Activated CD4-positive, alpha-beta T cell treated with anti-CD3 and anti-CD28 coated beads for 24 hours (primary cell): ENCODE measurements at places on chromosomes 5 and 9.

DNA sequence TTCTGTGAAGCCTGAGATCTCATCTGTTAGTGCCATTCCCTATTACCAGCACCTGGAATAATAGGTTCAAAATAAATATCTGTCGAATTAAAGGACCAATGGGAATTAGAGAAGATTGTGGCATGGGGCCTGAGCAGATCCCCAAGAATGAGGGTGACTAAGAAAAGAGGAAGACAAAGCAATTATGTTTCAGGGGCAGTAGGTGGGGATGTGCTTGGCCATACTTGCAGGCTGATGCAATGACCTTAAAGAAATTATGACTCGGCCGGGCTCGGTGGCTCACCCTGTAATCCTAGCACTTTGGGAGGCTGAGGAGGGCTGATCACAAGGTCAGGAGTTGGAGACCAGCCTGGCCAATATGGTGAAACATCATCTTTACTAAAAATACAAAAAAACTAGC is 562.8 kb downstream of the PTPRD start:
- no peak for DNase-seq

GRCh38 chr5:143557061-143557818 is 153.8 kb upstream of the NR3C1 start:
- DNase-seq, result no peak

DNA sequence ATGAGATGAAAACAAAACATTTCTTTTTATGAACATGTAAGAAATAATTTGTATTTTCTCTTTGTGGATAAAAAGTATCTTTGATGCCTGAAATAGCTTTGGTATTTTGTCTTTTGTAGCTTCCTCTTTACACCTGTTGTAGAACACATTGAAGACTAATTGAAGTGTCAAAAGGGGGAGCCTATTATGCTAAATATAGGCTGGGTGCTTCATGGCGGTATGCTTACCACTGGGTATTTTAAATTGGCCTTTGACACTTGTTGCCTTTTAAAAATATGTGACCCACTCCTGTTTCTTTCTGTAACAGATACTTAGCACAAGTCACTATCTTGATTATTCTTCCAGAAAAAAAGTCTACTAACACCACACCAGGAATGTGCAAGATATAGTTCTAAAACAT is 226.4 kb downstream of the KIAA0825 start:
- DNase-seq, result no peak

- DNase-seq, result no peak
These were observed 112.4 kb downstream of the KDM4C start for GRCh38 chr9:6870149-6870548.

DNA sequence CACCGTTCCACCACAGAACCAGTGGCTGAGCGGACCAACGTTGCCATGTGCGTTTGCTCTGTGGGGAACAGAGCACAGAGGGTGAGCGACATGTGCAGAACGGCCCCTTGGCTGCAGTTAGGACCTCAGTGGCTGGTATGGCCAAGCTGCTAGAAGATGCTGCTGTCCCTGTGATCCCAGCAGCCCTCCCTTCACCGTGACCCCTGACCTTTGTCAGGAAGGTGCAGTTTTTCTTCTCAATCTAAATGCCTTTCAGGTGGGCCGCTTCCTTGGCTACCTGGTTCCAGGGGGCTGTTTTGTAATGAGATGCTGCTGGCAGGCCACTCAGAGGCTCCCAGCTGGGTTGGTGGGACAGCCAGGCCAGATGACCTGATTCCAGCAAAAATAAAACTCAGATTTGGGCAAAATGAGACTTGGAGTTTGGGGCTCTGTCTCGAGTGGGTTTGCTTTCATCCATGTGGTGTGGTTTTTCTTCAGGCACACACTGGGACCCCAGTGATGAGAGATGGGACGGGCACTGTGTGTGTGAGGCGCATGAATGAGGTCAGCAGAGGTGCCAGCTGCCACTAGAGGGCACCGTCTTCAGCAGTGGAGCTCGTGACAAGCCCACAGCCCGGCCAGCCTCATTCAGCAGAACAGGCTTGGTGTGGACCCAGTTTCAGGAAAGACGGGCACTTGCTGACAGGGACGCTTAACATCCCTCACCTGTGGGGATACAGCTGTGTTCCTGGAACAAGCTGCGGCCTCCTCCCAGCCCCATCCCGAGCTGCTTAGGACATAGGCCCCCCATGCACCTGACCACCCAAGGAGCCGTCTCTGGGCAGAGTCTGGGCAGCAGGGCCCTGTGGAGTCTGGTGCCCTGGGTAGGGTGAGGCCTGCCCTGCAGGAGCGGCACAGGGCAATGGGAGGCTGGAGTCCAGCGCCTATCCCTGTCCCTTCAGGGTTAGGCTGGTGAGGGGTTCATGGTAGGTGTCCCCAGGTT is 4.1 kb downstream of the MRPS2 start:
- peak; percentile 33 for DNase-seq

DNA sequence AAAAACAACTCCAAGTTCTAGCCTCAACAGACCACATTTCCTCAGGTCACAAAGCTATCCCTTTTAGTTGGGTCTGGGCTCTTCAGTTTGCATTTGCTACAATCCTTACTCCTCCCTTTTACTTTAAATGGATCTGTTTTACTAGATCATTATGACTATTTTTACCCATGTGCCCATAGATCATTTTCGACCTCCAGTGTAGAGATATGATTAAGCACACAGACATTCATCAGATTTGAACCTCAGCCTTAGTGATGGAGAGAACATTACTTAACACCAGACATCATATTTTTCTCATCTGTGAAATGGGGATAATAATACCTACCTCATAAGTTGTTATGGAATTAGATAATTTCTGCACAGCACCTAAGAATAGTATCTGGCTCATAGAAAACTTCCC is 141.9 kb downstream of the NPR3 start:
- no peak for DNase-seq

DNA sequence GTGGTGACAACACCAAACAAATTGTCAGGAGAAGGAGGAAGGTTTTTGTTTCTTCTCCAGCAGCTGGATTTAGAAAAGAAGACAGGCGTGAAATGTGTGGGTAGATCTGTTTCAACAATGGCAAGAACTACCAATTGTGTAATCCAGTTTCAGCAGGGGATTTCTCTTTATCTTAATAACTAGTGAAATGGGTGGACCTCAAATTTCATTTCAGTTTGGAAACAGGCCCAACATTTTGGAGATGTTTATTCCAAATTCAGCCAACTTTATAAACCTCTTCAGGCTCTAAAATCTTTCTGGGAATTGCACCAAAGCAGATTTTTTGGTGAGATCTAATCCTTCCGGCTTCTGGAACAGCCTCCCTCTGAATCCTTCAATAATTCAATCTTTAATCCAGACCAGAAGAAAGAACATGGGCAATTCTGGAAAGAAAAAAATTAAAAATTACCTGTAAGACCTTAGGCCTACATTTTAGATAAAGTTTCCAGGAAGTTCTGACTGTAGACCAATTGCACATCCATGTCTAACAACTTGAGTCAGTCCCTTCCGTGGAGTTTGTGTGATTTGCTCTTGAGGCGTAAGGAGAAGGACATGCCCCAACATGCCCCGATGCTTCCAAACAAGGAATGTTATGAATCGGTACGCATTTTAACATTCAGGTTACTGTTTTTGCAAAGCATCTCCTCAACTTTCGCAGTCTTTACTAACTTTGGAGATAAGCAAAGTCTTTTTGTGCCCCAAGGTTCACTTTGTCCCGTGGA is 423.6 kb downstream of the IRX1 start:
- no peak for DNase-seq

DNA sequence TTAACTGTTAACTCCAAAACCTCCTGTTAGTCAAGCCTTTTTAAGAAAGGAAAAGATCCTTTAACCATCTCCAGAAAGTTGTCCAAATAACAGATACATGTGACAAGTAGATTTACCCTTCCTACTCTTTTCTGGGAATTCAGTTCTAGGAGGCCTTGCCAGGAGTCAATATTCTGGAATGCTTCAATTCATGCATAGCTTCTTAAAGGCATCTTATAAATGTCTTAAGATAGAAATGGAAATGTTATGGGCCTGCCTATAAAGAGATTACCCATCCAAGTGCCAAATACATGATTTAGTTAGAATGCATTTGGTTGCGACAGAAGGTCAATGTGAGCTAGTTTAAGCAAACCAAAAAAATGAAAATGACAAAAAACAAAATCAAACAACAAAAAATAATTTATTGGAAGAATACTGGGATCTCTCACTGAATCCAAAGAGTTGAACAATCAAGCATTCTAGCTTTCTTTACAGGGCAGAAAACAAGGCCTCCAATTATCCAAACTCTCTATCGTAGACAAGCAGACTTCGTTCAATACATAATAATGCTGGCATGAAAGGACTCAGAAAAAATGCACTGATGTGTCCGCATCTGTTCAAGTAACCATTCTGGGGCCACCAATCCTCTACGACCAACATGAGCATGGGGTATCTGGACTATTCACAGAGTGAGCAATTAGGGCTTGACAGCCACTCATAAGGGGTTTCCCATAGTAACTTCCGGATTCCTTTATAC is 188.6 kb downstream of the CTNND2 start:
- DNase-seq, result no peak
